ENCODE measurements at places on chromosomes 1 and 21.

- no peak for DNase-seq
Observed at GRCh38 chr1:66980745-66981367, 56.1 kb downstream of the MIER1 start.

DNA sequence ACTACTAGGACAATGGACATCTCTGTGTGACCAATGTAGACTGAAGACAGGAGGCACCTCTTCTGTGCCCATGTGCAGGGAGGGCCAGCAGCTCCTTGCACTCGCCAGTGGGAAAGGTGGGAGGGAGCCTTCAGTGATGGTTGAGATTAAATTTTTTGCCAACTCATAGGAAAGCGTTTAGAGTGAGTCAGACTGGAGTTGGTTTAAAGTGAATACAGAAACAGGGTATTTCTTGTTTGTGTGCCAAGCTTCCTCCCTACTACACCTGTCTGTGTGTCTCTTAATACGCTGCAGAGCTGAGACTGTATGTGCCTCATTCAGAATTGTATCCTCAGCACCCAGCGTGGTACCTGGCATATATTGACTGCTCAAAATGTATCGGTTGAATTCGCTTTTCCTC lies 13.5 kb upstream of the COL16A1 start:
- no peak for DNase-seq

- no peak for DNase-seq
Observed at GRCh38 chr1:85494074-85494903, 29.3 kb upstream of the DDAH1 start.

- DNase-seq, result no peak
Observed at GRCh38 chr1:214259353-214259977, 21.5 kb upstream of the SMYD2 start.

- DNase-seq, result no peak
Observed at GRCh38 chr1:231359113-231359512, 21.0 kb downstream of the SPRTN start.

All from RWPE2 (cell line).